Stimulated activated CD8-positive, alpha-beta memory T cell treated with anti-CD3 and anti-CD28 coated beads, Interleukin-15, amount 100 ng/mL, for 48 hours (primary cell): ENCODE measurements at places on chromosomes 5 and 9.

GRCh38 chr5:39175273-39175955 lies 43.9 kb downstream of the FYB1 start:
- DNase-seq, result no peak

DNA sequence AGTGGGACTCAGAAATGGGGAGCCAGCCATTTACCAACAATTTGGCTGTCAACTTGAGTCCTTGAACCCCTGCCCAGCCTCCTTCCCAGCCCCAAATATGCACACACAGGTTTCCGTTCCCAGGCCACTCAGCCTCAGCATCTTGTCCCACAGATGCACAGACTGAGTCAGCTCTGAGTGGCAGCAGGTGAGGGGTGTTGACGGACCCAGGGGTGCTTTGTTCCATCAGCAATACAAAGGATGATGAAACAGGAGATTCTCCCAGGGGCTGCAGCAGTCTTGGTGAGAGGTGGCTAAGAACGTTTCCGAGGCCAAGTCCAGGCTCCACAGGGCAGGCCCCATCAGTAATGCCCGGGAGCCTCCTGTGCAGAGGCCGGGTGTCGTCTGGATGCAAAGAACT lies 4.9 kb upstream of the OLFM1 start:
- no peak for DNase-seq

GRCh38 chr5:34735491-34736426 lies 79.6 kb downstream of the RAI14 start:
- no peak for DNase-seq

GRCh38 chr5:90406466-90406865 lies 3.1 kb downstream of the CETN3 start:
- no peak for DNase-seq

GRCh38 chr9:121860213-121860612 lies 208.8 kb downstream of the DAB2IP start:
- DNase-seq, result no peak

DNA sequence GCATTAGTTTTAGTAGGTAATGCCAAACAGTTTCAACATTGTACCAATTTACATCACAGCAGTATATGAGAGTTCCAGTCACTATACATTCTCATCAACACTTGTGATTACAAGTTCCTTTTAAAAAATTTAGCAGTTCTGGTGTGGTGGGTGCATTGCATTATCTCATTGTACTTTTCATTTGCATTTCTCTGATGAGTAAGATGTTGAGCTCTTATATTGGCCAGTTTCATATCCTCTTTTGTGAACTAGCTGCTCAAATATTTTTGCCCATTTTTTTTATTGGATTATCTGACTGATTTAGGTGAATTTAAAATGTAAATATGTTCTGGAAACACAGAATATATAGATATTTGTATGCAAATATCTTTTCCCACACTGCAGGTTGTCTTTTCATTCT lies 160.9 kb upstream of the NR3C1 start:
- DNase-seq, result no peak

DNA sequence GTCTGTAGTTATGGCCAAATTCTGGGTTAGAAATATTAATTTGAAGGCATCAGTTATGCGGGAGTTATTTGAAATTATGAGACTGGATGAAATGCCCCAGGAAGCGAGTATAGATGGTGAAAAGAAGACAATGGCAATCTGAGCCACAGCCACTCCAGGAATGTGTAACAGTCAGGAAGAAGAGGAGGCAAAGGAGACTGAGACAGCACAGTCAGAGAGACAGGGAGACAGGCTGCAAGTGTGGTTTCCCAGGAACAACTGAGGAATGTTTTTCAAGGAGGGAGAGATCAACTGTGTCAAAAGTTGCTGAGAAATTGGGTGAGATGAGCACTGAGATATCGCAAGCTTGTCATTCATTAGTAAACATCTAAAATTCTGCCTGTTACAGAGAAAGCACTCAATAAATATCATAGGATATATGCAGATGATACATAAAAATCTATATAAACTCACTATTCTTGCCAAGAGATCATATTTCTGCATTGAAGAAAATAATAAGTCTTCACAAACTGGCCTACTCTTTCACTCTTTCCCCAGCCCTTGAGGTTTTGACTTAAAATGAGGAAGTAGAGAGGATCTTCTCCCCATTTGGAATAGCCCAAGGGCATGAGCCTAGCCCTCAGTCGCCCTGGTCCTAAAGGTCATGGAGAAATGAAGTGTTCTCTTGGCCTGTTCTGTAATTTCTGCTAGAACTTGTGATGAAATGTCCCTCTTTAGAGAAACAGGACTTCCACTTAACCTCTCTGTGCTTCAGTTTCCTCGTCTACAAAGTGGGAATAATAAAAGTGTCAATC lies 48.5 kb upstream of the RLN1 start:
- no peak for DNase-seq

DNA sequence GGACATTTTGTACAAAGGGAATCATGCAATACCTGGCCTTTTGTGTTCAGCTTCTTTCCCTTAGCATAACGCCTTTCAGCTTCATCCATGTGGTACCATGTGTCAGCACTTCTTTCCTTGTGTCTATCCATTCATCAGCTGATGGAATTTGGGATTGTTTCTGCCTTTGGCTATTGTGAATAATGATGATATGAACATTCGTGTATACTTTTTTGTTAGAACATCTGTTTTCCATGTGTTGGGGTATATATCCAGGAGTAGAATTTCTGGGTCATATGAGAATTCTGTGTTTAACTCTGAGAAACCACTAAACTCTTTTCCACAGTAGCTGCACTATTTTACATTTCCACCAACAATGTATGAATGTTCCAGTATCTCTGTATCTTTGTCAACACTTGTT lies 14.8 kb upstream of the PRRC2B start:
- DNase-seq, result no peak

DNA sequence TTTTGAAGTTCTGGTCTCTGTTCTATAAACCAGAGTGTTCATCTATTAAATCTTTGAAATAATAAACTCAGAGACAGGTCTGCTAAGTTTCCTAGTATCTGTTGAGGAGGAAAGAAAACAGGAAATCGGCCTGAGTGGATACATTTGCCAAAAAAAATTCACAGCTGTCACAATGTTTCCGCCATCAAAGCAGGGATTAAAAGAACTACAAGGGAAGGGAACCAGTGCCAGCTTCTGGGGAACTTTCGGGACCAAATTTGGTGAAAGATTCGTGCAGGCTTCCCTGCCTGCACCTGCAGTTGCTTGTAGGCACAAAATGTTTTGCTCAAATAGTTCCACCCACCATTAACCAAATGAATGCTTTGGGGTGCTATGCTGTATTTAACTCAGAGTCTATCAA lies 267.5 kb downstream of the MSX2 start:
- no peak for DNase-seq

DNA sequence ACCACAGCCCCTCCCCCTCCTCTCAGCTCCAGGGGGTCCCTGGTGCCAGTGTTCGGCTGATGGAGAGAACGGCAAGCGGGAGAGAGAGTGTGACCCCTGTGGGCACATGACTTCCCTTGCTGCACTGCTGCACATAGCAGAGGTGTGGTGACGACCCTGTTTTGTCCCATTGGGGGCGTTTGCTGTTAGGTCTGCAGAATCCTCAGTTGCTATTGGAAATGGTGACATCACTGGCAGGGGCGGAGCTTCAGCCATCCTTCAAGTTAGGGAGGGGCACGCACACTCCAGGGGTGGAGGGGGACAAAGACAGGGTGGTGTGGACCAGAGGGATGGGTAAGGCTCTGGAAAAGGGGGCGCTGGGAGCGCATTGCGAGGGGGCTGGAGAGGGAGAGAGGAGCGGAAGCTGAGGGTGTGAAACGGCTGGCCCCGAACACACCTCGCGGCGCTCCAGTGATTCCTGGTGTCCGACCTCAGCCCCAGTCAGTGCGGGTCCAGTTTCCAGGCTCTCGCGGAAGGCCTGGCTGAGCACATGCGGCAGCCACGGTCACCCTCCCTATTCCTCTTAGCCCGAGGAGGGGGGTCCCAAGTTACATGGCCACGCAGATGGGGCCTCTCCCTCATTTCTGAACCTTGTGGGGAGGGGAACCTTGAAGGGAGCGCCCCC lies 764 bp upstream of the GRIN1 start:
- DNase-seq, result no peak

DNA sequence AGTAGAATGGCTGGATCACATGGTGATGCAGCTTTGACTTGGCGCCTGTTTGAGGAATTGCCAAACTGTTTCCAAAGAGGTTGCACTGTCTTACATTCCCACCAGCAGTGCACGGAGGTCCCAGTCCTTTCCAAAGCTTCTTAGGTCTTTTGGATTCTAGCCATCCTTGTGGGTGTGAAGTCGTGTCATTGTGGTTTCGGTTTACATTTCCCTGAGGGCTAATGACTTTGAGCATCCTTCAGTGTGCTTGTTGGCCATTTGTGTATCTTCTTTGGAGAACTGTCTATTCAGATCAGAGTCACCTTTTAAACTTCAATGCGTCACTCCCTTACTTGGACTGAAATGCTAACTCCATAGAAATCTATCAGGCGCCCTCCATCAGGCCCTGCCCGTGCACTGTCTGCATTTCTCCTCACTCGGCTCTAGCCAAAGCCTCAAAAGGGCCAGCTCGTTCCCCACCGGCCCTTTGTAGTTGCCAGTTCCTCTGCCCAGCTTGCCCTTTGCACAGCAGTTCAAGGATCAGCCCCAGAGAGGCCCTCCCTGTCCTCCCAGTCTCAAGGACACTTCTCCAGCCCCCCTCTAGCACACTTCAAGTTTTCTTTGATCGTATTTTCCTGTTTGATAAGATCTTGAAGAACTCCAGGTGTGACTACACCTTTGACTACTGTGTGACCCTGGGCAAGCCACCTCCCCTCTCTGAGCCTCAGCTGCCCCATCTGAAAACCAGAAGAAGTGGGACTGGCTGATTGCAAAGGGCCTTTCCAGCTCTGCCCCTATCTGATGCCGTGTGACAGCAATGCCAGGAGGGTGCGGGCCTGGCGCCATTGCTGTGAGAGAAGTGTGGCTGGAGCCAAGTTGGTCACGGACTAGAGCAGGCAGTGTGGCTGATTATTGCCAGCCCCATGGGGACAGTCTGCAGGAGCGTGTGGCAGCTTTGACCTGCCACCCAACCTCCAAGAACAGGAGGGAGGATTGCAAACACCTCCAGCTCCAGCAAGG lies 5.6 kb downstream of the HRH2 start:
- no peak for DNase-seq

DNA sequence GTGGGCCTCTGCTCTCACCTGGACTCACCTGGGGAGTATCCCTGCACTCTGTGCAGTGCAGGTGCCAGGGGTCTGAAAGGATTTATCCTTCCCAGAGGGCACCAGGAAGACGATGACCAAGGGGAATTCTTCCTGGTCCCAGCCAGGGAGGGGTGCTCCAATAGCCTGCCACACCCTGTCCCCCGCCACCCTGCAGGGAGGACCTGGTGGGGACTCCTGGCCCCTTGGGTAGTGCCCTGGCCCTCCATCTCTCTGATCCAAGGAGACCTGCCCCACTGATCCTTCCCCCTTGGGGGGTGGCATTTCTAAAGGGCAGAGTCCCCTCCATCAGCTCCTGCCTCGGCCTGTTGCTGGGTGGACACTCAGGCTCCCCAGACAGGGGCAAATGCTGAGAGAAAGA lies 70.7 kb downstream of the NTNG2 start:
- DNase-seq, result no peak

- no peak for DNase-seq
These were observed 23.5 kb downstream of the NMRK1 start for GRCh38 chr9:75064307-75065025.

DNA sequence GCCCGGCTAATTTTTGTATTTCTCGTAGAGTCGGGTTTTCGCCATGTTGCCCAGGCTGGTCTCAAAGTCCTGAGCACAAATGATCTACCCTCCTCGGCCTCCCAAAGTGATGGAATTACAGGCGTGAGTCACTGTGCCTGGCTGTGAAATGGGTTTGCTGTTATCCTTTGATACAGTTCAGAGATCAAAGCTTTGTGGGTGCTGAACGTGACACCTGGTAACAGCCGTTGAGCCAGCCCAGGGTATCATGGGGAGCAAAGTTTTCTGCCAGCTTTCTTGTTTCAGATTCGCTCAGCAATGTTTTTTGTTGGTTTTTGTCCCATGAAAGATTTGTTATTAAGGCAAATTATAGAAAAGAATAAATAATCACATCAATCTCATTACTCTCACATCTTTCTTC lies 68.9 kb upstream of the LPAR1 start:
- no peak for DNase-seq

- DNase-seq, result no peak
These were observed 59.4 kb upstream of the CCDC112 start for GRCh38 chr5:115355767-115356381.

DNA sequence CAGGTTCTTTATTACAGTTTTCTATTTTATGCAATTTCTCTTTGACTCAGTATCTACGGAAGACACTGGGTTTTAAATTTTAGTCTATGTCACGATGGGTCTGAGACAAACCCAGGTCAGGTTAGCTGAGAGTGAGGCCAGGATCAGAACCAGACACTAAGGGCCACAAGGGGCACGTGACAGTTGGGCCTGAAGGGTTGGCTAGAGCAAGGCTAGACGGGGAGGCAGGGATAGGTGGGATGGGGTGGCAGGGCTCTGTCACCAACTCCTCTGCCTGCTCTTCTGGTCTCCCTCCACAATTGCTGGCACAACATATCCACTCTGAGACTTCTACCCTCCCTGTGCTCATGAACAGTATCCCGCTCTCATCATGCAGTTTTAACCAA lies 76.4 kb downstream of the MED27 start:
- no peak for DNase-seq

DNA sequence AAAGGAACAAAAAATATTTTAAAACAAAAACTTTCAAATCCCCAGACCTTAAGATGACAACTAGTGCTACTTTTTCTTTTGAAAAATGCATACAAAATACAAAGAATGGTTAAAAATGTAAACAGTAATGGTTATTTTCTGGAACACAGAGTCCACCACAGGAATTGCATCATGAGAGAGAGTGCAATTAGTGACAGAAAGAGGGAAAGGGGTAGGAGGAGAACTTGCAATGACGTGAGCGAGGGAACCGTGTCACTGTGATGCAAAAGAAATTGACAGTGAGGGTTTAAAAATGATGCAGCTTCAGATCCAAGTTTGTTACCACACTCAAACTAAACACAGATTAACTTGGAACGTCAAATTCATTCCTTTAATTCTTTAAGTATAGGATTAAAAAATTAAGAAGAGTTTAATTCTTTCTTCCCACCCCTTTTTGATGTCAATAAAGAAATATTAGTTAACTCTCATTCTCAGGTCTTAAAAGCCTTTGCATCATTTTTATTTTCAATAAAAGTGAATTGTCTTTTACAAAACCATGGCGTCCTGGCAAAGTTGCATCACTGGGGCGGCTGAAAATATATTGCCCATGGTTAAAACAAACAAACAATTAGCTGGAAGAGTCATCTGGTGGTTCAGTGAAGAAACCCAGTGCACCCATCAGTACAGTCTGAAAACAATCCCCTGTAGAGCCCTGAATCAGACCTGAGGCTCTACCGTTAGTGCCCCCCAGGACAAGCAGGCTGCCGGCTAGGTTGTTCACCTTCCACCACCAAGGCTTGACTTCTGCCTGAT lies 39.5 kb downstream of the MACROH2A1 start:
- DNase-seq, result no peak

GRCh38 chr9:7287065-7287464 lies 512.5 kb downstream of the DMAC1 start:
- DNase-seq, result no peak

GRCh38 chr9:133261103-133261752 lies 13.8 kb downstream of the ABO start:
- DNase-seq, result no peak

- no peak for DNase-seq
These were observed 38.2 kb downstream of the CNOT8 start for GRCh38 chr5:154896562-154897165.

GRCh38 chr5:110270-110888 lies 18.4 kb downstream of the PLEKHG4B start:
- no peak for DNase-seq

GRCh38 chr5:32753051-32753450 lies 41.9 kb downstream of the NPR3 start:
- DNase-seq, result no peak
